HS-27A (cell line): ENCODE measurements at places on chromosomes 2 and 18.

- no peak for DNase-seq
Measured at GRCh38 chr2:196902828-196903227, 23.7 kb downstream of the PGAP1 start.

GRCh38 chr2:75607400-75607798, 39.2 kb upstream of the MRPL19 start:
- no peak for DNase-seq

GRCh38 chr18:56884511-56884910, 233.4 kb downstream of the WDR7 start:
- no peak for DNase-seq

GRCh38 chr18:5759194-5759593, 136.1 kb downstream of the TMEM200C start:
- no peak for DNase-seq

GRCh38 chr2:178072383-178073301, at the start of gene PDE11A:
Gene PDE11A, minus strand, starts transcription at chr2:178072777. Its CDS starts 340 bp downstream, at chr2:178072437.
- DNase-seq = no peak

- no peak for DNase-seq
Measured at GRCh38 chr2:88949336-88949735, 257.9 kb downstream of the RPIA start.

DNA sequence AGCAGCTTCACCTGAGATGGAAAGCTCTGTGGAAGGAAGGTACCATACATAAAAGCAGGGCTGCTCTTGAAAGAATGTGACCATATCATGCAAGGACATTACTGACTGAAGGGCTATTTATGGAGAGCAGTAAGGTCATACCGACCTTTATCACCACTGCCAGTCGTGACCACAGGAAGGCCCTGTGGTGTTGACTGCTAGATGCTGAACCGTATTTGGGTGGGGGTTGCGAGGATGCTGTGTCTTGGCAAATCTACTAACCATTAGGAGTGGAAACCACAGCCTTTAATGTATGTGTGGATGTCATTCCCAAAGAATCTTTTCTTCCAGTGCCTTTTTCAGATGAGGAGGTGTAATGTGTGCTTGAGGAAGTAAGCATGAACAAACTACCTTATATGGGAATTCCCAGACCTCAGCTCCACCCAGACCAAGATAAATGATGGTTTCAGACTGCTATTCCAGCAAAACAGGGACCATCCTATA, 60.8 kb downstream of the LIMS1 start:
- DNase-seq = peak; percentile 97

DNA sequence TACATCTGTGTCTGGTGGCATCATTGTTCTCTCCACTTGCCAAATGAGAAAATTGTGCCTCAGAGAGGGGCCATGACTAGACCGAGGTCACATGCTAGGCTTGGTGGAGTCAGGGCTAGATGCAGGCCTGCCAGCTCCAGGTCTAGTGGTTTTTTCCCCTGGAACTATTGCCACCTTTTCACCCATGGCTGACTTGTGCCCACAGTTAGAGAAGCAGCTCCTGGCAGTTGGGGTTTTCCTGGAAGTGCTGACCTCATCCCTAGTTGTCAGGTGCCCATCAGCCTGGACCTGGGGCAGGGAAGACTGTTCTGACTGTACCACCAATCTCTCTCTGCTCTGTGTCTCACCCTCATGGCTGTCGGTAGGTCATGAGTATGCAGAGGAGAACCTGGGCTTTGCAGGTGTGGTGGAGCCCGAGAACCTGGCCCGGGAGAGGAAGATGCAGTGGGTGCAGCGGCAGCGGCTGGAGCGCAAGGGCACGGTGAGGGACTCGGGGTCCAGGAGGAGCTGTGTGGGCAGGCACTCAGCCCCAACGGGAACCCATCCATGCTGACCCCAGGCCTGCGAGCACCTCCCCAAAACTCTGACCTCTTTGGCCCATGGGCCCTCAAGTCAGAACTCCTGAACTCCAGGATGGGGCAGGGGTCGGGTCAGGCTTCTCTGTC, 12.4 kb upstream of the CATIP start:
- DNase-seq = no peak

- DNase-seq = no peak
Measured at GRCh38 chr2:29495536-29496060, 380.4 kb downstream of the CLIP4 start.

DNA sequence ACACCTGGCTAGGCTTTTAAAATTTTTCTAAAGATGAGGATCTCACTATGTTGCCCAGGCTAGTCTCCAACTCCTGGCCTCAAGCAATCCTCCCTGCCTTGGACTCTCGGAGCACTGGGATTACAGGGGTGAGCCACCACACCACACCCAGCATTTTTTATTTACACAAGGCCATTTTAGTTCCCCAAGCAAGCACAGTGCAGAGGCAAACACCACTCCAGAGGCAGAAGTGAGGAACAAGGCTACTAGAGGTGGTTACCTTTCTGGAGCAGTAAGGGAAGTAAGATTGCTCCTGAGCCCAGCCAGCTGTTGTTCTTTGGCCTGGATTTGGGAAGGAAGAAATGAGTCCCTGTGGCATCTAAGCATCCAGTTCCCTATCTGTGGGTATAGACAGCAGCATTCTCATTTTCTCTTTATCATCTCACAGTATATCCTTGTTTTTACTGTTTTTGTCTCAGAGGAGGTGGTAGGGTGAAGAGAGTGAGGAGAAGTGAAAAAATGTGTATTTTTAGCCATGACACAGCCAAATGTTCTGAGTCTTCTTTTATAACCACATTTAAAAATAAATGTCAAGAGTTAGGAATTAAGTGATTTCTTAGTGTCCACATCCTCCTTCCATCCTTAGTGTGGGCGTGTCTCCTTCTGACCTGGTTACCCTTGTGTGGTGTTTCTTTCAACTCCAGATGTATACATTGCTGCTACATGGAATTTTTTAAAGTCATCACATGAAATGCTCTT, 10.5 kb upstream of the TTC39C start:
- DNase-seq = no peak

DNA sequence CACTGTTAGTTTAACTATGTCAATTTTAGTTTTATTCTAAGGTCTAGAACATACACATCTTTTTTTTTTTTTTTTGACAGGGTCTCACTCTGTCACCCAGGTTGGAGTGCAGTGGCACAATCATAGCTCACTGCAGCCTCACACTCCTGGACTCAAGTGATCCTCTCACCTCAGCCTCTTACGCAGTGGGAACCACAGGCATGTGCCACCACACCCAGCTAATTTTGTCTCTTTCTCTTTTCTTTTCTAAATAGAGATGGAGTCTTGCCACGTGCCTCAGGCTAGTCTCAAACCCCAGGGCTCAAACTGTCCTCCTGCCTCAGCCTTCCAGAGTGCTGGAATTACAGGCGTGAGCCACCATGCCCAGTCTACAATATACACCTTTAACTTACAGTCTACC, 69.5 kb upstream of the CHRNA1 start:
- DNase-seq = no peak

DNA sequence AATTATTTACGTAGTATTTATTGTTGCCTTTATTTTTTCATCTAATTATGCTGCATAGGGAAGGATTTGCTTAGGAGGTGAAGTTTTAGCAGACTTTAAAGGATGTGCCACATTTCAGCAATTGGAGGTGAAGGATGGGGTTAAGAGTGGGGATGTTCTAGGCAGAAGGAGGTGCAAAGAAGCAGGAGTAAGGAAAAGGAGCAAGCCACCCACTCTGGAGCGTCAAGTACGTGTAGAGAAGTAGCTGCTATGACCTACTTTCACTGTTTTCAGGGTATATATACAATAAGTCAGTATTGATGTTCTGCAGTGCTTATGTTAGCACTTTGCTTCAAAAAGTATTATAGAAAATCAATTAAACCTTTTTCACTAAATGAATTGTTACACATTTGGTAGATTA, 34.4 kb downstream of the ITGAV start:
- DNase-seq = no peak
